ENCODE measurements at places on chromosomes 12 and 14.

- DNase-seq: peak; percentile 44
Measured at GRCh38 chr12:90836689-90837088, 118.3 kb downstream of the CCER1 start.

DNA sequence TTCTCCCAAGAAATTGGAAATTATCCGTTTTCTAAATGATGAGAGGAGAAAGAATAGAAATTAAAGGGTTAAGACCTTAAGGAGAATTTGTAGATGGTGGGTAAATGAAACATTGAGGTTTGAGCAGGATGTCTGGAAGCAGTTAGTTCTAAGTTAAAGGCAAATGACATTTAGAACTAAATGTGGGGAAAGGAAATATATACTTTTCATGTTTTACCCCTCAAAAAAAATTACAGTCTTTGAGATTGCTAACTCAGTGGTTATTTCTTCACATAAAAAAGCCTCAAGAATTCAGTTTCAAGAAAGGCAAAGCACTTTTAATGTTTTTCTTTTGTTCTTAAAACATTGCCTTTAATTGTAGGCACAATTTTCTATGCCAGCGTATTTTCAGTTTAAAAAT, 114.0 kb downstream of the PLEKHA5 start:
- no peak for DNase-seq

DNA sequence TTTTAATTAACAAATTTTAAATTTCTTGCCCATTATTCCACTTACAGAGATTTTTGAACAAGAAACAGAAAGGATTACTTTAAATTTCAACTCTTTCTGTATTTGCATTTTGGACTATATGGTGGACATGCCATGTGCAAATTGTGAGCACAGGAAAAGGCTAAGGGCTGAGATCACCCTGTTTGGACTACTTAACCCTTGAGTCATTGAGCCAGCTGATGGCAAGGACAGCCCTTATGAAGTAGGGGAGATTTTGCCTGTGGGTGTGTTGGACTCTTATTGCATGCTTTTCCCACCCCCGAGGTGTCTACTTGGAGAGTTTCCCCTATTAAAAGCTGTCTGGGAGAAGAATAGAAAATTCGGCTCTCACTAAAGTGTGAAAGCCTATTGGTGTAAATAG, 17.2 kb downstream of the DERA start:
- no peak for DNase-seq

- no peak for DNase-seq
Measured at GRCh38 chr12:4301932-4302501, 19.0 kb upstream of the TIGAR start.

DNA sequence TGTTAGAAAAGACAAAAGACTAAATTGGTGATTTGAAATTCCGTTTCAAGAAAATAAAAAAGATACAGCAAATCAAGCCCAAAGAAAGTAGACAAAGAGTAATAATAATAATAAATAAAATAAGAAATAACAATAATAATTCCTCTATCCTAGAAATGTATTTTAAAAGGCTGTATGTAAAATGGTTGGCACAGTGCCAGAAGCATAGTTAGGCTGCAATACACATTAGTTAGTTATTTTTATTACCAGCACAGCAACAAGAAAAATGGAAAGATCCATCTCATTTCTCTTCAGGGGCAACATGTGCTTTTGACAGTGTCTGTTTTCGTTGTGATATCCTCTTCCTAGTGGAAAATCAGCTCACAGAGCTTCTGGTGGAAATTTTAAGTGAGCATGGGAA, 174.1 kb upstream of the TMTC1 start:
- DNase-seq: no peak

- no peak for DNase-seq
Measured at GRCh38 chr12:32420356-32420755, 21.0 kb downstream of the FGD4 start.

DNA sequence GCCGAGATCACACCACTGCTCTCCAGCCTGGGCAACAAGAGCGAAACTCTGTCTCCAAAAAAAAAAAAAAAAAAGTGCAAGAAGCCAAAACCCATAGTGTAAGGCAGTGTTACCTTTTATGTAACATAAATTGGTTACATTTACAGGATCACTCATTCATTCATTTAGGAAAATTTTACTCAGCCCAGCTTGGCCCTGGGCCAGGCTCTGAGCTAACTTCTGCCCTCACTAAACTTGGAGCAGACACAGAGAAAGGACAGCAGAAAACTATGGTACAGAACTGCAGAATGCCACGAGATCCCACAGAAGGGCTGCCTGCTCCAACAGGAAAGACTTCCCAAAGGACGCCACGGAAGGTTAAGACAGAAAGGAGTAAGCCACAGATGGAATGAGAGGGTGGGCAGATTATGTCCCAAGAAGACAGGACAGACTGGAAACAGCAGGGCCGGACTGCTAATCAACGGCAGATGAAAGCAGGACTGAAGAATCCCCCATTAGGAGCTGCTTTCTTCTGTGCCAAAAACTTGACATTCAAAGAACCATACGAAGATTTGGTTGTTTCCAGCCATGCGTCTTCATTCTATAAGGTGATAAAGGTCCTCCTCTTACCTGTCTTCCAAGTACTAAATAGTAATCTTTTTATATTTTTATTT, 18.9 kb downstream of the PPP1R13B start:
- DNase-seq: no peak

- DNase-seq: peak; percentile 43
Measured at GRCh38 chr12:6326316-6327228, 15.3 kb downstream of the TNFRSF1A start.

GRCh38 chr14:89640141-89640540, 223.1 kb upstream of the FOXN3 start:
- DNase-seq: no peak

Data from mucosa of gallbladder (tissue), 1 donor.